Mesenteric fat pad (tissue), 1 donor: ENCODE measurements at places on chromosomes 7 and 10.
A peak's percentile ranks its signal among the peaks of the same experiment; 100 is the strongest.

GRCh38 chr7:17407229-17407628 lies 108.8 kb downstream of the AHR start:
- no peak for DNase-seq

DNA sequence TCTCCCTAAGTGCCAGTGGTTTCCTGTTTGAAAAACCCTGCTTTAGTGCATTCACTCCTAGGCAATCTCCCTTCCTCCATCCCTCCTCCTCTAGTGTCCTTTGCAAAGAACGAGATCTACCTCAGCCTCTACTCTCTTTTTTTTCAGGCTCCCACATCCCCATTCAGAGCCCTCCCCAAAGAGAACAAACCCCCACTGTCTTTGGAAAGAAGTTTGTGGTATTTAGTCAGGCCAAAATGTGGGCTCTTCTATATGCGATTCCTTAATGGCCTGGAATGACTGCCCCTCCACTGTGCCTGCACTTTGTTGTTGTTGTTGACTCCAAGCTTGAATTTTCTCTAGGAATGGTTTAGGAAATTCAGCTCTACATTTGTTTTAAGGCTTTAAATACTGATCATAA lies 36.3 kb downstream of the PALS2 start:
- DNase-seq = no peak

DNA sequence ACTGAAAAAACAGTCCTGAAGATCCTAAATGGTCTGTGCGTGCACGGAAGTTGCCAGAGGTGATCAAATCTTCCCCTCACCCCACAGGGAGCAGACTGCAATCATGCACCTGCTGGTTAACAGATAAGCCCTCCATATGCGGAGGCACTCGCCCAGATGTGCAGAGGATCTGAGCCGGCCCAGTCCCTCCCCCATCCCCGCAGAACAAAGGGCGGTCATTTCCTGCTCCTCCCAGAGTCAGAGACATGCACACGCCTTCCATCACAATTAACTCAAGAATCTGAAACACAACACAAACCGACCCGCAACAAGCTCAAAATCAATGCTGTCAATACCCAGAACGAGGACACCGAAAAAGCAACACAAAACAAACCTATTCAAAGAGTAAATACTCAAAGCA lies 24.2 kb downstream of the CRTAC1 start:
- no peak for DNase-seq

DNA sequence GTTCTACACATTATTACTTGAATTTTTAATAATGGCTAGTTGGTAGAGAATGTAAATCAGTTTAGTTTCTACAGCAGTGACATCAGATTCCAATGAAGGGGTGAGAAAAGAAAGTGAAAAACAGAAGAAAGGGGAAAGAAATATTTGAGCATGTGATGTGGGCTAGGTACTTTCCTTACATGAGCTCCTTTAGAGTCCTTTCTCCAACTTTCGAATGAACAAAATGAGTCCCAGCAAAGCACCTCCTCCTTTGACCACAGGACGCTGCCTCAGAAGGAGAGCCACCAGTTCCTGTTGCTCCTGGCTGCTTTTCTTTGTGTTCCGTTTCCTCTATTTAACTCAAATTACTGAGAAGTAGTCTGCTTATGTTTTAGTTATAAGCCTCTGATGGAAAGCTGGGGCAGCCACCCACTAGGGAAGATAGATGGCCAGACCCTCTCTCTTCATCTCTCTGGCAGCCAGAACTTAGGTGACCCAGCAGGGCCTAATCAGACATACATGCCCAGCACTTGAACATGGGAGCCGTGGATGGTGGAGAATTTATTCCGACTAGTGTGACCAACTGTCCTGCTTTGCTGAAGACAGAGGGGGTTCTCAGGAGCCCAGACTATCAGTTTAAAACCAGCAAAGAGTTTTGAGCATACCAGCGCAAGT lies 82.4 kb upstream of the NME8 start:
- DNase-seq = no peak

- DNase-seq = no peak
These were observed 9.6 kb upstream of the TACR2 start for GRCh38 chr10:69426376-69426727.

- no peak for DNase-seq
These were observed 611.1 kb upstream of the COBL start for GRCh38 chr7:51927738-51928137.

- no peak for DNase-seq
These were observed 20.0 kb upstream of the ZNF438 start for GRCh38 chr10:31051703-31052102.

- no peak for DNase-seq
These were observed 114.0 kb downstream of the BMPER start for GRCh38 chr7:34019301-34019790.

GRCh38 chr10:92690211-92690914 lies 608 bp downstream of the HHEX start:
- DNase-seq = peak; percentile 93
